ENCODE measurements at places on chromosomes 7 and 10.

DNA sequence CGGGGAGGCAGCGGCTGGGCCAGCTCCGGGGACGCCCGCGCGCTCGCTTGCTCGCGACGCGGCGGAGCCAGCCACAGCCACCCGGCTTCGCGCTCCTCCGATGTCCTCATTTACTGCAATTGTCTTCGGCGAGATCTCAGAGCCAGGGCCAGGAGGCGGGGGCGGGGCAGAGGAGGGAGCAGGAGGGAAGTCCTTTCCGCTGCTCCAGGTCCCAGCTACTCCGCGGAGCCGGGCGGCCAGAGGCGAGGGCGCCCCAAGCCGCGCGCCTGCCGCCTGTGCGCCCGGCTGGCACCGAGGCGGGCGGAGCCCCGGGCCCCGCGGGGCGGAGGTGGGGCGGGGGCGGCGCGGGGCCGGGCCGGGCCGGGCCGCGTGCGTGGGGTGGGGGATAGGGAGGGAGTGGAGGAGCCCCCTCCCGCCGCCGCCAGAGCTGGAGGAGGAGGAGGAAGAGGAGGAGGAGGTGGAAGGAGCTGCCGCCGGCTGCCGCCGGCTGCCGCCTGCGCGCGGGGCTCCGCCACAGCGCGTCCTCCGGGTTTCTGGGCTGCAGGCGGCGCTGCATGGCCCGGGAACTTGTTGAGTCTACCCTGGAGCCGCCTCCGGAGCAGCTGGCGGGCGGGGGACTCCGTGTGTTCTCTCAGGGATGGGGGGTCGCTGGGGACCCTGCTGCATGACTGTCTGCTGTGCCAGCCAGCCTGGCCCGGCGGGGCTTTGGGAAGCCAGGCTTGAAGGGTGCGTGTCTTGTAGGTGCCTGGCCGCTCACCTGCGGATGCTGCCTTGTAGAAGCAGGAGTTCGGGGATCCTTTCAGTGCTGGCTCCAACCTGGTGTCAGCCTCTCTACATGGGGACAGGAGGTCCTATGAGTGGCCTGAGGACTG is at the start of gene INSYN2A:
Gene INSYN2A (minus strand): TSS at position 310 of the 872 bp plus-strand sequence. CDS start 20,196 bp downstream, outside the sequence.
- DNase-seq = no peak

DNA sequence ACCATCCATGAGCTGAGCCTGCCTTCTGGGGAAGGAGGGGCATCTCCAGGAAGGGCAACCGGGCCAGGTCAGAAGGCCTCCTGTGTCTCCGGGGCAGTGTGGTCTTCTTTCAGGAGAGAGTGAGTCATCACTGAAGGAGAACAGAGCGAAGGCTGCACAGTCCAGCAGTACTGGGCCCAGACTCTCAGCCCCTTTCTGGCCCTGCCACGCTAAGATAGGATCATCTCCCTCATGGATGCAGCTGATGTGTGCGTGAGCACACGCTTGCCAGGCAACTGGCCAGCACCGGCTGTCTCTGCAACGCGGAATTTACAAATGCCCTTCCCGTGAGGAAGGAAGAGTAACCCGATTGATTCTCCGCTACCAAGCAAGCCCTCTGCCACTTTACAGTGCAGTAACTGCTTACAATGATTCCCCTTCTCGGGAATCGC is 328.2 kb downstream of the TNS3 start:
- DNase-seq = no peak

GRCh38 chr7:99748846-99749579 is 14.0 kb upstream of the CYP3A7 start:
- DNase-seq = no peak

DNA sequence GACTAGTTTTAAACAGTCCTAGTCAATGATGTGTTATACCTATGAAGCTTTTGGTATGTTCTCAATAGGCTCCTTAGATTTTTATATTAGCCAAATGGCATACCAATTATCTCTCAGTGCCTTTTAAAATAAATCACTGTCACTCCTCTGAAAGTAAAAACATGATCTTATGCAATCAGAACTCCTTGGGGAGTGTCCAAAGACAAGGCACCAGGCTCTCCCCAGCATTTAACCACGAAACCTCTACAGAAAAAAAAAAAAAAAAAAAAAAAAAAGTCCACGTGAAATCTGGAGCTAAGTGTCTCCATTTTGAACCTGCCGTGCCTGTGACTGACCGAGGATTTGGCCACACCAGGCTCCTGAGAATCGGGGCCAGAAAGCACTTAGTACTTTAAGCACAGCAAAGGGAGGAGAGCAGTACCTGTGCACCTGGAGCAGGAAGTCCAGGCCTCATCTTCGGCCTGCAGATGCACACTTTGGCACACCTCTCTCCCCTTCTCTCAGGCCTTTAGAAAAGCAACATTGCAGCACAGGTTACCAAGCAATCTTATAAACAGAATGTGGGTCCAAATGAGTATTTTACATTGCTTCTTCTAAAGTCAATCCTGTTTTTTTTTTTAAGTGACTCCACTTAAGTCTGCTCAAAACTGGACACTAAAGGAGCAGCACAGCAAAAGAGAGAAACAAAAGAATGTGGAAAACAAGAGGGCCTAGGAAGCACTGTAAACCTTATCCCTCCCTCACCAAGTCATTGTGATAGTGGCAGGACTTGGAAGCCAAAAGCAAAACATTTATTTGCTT is 1.5 kb downstream of the FAM13C start:
- DNase-seq = no peak

- no peak for DNase-seq
Observed at GRCh38 chr7:12493407-12493806, 77.1 kb upstream of the SCIN start.

DNA sequence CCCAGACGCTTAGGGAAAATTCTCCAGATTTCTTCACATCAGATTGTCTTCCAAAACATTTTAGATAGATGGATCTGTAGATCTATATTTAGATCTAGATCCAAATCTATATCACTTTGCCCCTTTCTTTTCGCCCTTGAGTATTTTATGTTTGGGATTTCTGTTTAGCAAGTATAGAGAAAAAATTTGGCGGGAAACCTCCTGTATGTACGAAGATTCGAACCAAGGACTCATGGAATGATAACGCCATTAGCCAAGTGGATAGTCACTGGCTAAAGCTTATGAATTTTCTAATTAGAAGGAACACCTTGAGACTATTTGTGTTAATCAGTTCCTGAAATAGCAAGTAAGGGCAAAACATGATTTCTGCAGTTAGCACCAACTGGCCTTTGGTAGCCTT is 1.2 kb downstream of the THNSL1 start:
- no peak for DNase-seq

DNA sequence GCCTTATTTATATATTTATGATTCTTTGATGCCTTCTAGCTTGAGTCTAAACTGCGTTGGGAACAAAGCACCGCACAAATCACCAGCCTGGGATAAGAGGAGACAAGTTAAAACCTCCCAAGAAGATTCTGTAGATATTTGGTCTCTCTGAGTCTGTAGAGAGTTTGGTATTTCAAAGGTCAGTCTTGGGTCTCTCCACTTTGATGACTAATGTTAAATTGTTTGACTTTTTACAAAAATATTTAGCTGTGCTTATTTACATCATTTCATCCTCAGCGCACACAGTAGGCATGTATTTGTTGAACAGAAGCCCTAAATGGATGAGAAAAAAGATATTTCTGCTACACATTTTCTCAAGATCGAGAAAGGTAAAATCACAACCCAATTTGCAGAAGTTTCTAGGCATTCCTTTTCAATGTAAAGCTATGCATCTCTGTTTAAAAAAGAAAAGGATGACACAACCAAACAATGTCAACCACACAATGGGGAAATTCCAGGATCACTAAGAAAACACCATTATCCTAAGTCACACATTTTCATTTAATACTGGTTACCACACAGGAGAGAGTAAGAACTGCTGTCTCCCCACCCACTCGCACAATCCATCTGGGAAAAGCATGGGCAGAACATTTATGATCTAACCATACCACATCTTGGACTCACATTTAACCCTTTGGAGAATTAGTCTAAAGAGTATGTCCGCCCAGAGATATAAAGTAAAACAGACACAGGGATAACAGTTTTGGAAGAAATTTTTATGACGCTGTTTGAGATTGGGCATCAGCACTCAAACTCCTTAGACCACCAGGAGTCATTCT is 4.4 kb downstream of the CDK6 start:
- DNase-seq = no peak

DNA sequence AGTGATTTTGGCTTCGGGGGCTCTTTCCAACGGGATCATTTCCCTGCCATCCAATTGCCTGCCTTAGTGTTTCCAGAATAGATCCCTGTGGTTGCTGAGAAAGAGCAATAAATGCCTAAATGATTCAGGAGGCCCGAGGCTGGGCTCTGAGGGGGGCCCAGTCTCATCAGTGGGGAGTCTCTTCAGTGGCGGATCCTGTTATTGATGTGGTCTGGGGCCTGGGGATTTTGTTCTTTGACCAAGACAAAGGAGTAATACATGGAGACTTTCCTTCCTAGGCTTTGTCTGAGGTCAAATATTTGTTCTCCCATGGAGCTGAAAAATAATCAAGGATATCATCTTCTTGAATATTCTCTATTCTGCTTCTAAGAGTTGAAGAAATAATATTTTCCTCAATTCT is 40.8 kb downstream of the TAS2R41 start:
- DNase-seq = no peak

DNA sequence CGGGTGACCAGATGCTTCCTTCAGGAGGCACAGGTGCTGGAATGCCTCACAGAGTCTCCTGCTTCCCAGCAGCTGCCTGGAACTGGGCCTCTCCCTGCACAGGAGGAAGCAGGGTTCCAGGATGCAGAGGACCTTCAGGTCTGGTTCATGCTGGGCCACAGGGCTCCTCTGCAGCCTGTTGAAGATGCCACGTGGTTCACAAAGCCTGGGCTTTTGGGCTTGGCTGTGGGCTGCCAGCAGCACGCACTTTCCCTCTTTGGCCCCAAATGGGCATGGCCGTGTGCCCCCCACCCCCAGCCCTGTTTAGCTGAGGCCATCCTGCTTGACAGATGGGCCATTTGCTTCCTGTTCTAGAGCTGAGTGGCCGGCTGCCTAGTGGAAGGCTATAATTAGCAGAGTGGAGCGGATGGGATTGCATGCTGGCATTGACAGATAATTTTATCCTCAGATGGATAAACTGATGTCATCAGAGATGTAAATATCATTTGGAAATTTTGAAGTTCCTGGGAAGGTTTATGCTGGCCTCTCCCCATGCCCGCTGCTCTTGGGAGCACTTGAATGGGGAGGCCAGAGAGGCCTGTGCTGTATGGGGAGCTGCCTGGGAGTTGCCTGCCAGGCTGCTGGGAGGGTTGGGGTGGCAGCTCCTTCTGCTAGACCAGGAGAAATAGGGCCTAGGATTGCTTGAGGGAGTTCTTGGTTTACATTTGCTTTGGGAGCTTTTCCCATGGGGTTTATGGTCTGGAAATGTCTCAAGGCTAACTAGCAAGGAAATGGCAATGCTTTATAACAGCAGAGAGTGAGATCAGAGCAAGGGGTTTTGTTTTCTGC is 28.2 kb downstream of the TSPAN15 start:
- peak; percentile 69 for DNase-seq

DNA sequence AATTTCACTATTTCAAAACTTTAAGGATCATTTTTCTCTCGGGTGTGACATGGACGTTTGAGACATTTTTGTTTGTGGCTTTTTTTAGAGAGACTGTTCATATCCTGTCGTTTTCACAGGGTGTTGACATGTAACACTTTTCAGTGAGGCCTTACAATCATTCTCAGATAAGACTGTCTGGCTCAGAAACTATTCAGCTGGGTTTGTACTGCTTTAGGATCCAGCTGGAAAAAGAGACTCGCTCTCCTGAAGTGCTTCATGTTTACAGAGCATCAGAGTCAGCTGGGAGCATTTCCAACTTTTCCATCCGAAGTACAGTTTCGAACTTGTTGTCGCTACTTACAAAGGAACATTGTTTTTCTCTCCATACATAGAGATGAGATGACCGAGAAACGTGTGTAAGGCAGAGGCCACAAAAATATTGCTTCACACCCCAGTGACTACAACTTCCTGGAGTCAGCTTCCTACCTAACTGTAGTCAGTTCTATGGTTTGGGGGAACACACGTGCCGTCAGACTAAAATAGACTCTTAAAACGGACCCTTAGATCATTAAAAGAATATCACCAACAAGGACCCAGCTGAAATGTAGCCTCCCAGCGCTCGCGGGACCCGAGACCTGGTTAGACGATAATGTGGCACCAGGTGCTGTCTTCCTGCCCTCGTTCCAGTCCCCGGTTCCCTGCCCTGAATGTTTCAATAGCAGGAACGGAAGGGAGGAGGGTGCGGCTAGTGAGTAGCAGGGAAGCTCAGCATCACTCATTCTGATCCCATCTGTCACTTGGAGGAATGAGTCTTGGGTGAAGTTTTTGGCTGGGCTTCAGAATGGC is 78.0 kb downstream of the MKI67 start:
- no peak for DNase-seq

- DNase-seq = no peak
Observed at GRCh38 chr7:45482451-45482850, 91.7 kb upstream of the ADCY1 start.

- no peak for DNase-seq
Observed at GRCh38 chr10:102796407-102797176, 40.6 kb downstream of the CYP17A1 start.

GRCh38 chr10:57898231-57898630 is 369.5 kb downstream of the IPMK start:
- no peak for DNase-seq

GRCh38 chr7:14875941-14876587 is 26.5 kb downstream of the DGKB start:
- no peak for DNase-seq

- no peak for DNase-seq
Observed at GRCh38 chr10:70567603-70568002, 34.9 kb downstream of the PRF1 start.

DNA sequence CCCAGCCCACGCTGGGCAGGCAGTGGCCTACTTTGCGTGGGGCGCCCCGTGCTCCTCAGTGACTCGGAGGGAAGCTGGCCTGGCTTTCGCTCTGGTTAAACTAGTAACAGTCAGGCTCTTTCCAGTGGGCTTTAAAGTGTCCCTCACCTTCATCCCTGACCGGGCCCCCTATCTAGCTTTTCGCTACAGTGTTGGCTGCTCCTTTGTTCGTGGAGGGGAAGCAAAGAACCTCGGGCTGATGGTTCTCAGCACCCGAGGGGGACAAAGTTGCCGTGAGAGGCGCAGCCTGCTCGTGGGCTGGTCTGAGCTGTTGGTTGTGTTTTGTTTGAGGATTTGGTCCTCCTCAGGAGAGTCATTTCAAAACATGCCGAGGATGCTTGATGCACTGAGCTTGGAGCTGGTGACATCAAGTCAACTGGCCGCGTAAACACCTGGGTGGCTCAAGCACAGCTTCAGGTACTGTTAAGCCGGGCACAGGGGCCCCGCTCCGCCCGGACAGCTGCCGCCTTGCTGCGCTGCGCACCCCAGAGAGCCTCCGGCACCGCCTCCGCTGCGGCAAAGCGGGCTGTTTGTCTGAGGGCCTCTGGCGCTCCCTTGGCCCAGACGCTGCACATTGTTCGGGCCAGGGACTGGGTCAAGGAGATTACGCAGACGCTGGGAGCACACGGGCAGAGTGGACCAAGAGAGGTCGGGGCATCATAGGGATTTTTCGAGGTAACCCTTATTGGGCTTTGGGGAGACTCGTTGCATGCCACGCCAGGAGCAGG is 1.6 kb downstream of the DLX6 start:
- no peak for DNase-seq

All from NCI-H2081 treated with DMSO at 0.1 percent for 48 hours (cell line).